Right cardiac atrium (tissue), 5 donors: ENCODE measurements at places on chromosomes 2 and 18. TPM values are rescaled to one million over a fixed set of nuclear protein-coding genes. Genes with fewer than 3 reads are reported as not detected.

DNA sequence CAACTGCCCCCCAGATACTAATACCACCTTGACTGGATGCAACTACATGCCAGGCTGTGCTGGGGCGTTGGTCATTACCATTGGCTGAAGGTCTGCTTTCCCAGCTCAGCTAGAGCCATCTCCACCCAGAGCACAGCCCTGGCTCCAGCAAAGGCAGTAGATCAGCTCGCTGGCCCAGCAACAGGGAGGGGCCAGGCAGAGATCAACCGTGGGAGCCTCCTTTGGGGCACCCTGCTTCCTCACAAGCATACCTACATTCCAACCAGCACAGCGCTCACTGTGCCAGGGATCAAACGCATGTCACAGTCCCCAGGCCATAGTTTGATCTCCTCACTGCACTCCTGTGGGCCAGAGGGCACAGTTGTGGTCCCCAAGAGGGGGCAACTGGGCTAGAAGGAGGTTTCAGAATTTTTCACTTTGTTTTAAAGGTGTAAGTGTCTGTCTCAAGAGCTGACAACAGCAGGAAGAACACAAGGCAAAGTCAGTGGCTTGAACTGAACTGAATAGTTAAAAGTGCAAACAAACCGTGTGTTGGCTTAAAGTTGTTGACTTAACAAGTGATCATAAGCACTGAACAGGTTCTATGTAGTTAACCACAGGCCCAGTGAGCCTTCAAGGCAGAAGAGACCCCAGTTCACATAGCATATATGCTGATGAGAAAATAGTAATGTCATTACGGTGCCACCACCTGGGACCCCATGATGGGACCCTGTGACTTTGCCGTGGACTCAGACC is 70.1 kb upstream of the BZW1 start:
- peak; percentile 70 for DNase-seq

- no peak for DNase-seq
These were observed 201 bp upstream of the TRAPPC12 start for GRCh38 chr2:3379339-3379646.

DNA sequence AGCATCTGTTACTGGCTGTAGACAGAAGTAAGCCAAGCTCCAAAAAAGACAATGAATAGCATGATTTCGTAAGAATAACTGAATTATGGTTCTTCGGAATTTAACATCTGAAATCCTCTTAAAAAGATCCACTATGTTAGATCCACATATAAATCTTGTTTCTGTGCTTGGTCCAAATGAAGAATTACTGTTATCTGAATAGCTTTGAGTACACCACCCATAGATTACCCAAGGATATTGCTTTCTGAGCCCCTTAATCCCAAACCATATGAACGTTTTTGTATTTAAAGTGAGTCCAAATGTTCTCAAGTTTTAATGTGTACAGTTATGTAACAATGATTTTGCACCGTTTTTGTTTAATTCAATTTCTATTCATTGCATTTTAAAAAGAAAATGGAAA is 124.9 kb downstream of the DSC3 start:
- DNase-seq: no peak

GRCh38 chr2:65402323-65402722 is 30.1 kb downstream of the SPRED2 start:
- no peak for DNase-seq

GRCh38 chr18:79789091-79789891 is 8.4 kb upstream of the KCNG2 start:
- no peak for DNase-seq

DNA sequence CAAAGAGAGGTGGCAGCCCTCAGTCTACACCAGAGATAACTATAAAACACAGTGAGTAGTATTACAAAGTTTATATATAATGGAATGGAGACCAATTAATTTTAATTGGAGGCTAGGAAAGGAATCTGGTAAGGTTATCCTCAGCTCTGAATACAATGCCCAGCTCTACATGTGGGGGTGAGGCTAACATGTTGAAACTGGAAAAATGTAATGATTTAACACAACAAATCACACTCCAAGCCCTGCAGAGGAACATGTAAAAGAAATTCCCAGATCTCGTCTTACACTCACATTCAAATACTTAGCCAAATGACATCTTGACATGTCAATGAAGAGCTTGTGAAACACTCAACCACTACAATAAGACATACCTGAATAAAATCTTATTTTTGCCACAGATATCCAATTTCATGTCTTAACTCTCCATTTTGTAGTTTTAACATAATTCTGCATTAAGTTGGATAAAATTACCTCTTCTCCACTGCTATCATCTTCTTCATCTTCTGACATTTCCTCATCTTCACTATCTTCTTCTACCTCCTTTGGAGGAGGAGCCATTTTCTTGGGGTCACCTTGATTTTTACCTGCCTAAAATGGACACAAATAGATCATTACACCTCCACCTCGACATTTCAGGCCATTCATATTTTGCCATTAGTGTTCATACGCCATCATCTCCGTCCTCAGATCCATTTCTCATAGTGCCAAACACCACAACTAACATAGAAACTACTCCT is 1.4 kb downstream of the NCL start:
- no peak for DNase-seq

DNA sequence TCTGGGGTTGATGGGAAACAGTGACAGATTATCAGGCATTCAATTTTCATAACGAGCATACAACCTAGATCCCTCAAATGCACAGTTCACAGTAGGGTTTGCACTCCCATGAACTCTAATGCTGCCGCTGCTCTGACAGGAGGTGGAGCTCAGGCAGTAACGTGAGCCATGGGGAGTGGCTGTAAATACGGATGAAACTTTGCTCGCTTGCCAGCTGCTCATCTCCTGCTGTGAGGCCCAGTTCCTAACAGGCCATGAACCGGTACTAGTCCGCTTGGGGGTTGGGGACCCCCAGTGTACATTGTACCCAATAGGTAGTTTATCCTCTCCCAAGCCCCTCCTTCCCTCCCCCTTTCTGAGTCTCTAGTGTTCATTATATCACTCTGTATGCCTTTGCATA is 94.6 kb downstream of the PTH2R start:
- DNase-seq: no peak

DNA sequence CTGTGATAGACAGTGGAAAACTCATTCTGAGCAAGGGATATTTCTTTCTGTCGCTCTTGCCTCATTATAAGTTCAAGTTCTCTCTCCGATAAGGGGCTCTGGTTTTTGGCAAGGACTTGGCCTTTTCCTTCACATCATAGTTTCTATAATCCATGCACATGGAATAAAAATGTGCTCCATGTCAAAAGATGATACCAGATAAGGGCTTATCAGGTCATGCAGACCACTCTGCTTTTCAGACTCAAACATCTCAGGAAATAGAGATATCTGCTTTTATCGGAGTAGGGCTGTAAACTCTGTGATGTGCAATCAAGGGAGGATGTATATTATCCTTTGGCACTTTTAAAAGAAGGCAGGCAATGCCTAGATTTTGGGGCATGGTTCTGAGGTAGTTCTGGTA is 45.0 kb upstream of the DARS1 start:
- no peak for DNase-seq

DNA sequence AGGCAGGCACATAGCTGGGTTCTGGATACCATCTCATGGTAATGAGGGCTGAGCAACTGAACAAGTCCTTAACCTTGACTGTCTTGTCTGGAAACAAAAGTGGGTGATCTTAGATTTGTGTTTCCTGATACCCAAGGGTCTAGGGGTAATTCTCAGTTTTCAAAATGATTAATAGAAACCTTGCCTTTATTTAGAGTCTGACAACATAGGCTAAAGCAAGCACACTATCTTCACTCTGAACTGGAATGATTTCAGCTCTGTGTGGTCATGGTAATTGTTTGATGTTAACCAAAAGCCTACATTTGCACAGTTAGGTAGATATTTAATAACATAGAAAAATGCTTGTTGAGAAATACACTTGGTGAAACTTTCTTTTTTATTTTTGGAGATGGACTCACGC is 6.8 kb upstream of the LAMA3 start:
- no peak for DNase-seq

DNA sequence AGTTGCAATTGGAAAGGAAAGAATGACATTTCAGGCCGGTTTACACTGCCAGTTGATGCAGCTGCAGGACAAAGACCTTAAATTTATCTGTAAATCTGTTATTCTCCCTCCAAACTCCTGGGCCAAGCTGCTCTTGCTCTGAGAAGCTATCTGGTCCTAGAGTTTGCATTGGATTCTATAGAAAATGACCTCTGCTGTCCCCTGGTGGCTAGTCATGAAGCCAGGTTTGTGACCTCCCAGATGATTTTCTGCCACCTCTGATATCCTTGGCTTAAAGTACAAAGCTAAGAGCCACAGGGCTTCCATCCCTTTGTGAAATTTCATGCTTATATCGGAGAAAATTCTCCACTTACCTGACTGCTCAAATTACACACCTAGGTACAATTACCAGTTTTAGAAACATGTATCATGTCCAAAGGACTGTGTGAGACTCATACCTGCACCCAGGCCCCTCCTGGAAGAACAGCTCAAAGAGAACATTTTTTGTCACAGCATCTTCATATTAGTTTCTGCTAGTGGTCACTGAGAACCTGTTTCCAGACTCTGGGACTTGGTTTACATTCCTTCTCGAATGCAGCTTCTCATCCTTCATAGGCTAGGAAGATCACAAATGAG is 28.9 kb upstream of the IER3IP1 start:
- no peak for DNase-seq

DNA sequence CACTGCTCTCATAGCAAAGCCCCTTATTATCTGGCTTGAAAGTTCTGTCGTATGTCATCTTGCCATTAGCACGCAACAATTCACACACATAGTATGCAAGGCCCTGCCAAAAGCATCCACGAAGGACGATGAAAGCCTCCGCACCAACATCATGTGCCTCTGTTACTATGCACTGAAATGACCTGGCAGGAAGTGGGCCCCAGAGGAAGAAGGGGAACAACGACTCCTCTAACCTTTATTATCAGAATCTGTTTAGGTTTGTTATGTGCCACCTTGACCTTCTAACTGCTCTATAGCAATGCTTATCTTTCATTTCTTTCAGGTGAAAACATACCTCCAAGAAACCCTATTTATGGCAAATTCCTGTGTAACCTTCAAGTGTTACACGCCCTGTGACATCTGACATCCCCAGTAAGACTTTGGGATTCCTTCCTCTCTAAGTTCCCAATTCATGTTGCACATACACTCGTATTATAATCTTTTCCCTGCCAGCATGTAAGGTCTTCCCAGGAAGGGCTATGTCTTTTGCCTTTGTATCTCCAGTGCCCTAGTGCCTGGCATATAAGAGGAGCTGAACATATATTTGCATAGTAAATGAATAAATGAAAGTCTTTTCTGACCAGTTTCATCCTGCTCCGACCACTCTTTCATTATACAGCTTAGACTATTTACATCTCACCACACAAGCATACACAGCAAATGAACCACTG is 7.0 kb upstream of the NDUFV2 start:
- DNase-seq: no peak

GRCh38 chr2:15636972-15637785 is 45.5 kb downstream of the DDX1 start:
- DNase-seq: peak; percentile 74

GRCh38 chr2:102601730-102602129 is 17.6 kb upstream of the SLC9A2 start:
- no peak for DNase-seq

DNA sequence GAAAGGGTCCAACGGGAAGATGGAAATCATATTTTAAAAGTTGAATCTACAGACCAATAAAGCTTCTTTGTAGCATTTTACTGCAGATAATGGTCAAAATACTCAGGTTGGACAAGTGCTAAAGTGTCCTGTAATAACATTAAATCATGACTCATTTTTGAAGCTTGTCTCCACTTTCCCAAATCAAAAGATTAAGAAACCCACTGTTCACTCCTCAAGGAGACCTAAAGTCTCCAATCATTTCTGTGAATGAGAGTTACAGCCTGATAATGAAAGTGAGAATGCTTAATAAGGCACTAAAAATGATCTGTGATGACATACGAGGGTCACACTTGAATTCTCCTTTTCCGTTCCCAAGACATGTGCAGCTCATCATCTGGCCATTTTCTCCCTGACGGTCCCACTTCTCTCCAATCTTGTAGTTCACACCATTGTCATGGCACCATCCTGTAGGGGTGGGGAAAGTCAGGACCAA is 53.4 kb downstream of the ATIC start:
- DNase-seq: no peak

- peak; percentile 53 for DNase-seq
These were observed 824 bp upstream of the ZNF638 start for GRCh38 chr2:71330585-71331330.

DNA sequence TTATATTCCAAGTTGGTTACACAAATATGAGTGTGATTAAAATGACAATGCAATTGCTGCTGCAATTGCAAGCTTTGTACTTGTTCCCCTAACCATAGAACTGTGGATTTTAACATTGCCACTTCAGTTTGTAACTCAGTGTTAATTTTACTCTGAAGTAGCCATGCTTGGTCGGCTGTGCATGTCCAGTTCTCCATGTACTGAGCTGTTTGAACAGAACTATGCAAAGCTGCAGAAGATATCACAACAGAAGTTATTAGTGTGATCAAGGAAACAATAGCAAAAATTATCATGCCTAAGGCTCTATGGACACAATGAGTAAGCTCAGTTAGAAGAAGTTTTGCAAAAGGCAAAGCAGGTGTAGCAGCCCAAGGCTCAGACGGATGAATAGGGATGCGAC is 45.3 kb downstream of the CXCR4 start:
- DNase-seq: no peak

- DNase-seq: no peak
These were observed 36.5 kb downstream of the NAB1 start for GRCh38 chr2:190685333-190685732.

The PROC gene
- not detected for total RNA-seq

The CDK15 gene
- 0.97 TPM for total RNA-seq

The SERPINB4 gene
- total RNA-seq: not detected

The ACADL gene
- total RNA-seq: 2.9 TPM

The KDSR gene
- total RNA-seq: 49.9 TPM

The WDPCP gene
- total RNA-seq: 11.9 TPM

The CNGA3 gene
- total RNA-seq: not detected
